ENCODE measurements at places on chromosomes 4 and X.

- no peak for DNase-seq
These were observed 39.0 kb upstream of the CD99 start for GRCh38 chrX:2652106-2652505.

- no peak for DNase-seq
These were observed 5.6 kb upstream of the CT45A1 start for GRCh38 chrX:135707880-135708279.

DNA sequence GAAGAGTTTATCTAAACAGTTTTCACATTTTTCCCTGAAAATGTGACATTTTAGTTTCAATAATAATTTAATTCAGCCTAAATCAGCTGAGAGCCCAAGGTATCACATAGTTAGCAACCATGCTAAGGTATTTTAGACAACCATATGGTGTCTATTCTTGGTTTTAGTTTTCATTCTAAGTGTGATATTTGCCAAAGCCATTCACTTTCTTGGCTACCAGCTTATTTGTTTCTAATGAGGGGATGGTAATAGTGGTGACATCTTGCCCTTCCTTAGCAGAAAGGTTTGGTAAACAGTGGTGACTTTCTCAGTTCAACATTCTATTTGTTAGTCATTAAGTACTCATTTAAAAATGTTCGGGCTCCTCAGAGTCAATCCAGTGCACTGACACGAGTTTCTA lies 854.9 kb upstream of the HTR2C start:
- DNase-seq, result no peak

- DNase-seq, result no peak
These were observed 136.7 kb upstream of the PCDH18 start for GRCh38 chr4:137668885-137669545.

GRCh38 chr4:146398404-146398803 lies 123.3 kb downstream of the SLC10A7 start:
- DNase-seq, result no peak

GRCh38 chr4:121777625-121778024 lies 12.7 kb upstream of the SMIM43 start:
- no peak for DNase-seq

DNA sequence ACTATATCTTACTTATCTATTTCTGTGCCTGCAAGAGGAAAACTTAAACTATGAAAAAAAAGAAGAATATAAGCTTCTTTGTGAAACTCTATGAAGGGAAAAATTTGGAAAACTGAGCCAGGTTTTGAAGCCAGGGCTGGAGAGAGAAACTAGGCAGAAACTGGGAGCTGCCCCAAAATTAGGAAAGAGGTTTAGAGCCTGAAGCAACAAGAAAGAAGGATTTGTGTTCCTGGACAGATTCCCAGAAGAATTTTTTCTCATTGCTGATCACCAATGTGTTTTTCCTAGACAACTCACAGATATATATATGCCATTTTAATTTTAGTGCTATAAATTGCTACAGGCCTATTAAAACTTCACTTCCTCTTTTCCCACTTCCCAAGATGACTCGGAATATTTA lies 245.0 kb upstream of the GEMIN8 start:
- DNase-seq, result no peak

- DNase-seq, result no peak
These were observed 37.8 kb upstream of the TLR2 start for GRCh38 chr4:153646261-153646660.

DNA sequence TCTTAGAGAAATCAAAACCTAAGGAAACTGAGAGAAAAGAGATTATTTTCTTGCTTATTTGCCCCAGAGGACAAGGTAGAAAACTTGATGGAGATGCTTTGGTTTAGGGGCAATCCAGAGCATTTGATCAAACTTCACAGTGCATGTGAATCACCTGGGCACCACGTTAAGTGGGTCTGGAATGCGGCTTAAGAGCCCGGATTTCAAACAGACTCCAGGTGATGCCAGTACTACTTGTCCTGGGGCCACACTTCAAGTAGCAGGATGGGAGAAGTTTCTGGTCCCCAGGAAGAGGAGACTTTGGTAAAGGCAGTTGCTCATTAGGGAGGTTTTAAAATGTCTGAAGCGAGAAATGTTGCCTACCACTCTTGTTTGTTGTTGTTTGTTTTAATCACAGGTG lies 51.8 kb downstream of the PHOX2B start:
- no peak for DNase-seq

Measured in SIG-M5 (cell line).